AG09319 (cell line): ENCODE measurements at places on chromosomes 11 and 22.
A peak's percentile ranks its signal among the peaks of the same experiment; 100 is the strongest.

DNA sequence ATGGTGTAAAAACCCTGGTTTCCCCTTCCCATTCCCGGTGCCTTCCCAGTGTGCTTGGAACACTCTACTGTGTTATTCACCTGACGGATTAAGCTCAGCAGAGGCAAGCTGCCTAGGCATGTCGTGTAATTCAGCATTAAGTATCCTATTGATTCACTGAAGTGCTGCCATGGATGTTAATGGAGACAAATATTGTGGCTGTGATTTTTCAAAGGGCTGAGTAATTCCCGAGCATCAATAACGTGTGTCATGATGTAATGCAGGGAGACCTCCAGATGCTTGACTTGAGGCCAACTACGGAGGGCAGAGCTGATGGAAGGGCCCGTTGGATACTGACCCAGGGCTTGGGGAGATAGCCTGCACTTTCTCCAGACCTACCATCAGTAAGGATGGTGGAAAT is 269.0 kb downstream of the ST3GAL4 start:
- DNase-seq = no peak

DNA sequence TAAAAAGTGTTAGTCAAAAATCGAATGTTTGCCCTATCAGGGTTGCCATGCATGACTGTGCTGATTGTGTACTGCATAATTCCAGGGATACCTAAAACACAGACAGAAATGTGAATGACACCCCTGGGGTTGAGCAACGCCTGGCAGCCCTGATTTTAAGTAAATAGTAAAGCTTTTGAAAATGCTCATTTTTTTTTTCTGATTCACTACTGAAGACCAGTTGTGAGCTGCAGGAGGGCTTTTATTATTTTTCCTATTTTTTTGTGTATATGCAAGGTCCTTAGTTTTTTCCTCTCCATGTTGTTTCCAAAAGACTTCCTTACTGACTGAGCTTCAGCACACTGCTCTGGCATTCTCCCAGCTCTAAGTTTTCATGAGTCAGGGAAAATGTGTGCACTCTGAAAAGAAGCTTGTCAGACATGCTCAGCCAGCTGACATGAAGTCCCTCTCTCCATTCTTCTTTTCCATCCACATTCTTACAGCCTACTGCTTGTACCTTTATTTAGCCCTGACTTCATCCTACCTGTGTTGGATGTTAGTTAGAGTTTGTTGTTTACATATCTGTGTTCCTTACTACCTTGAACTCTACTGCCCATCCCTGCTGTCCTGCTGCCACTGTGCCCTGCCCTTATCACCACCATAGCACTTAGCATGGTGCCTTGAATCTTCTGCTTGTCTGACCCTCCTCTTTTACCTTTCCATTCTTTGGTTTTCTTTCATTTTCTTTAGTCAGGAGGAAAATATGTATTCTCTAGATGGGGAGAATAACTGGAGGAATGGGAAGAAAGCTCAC is 79.5 kb downstream of the HORMAD2 start:
- DNase-seq = peak; percentile 42

DNA sequence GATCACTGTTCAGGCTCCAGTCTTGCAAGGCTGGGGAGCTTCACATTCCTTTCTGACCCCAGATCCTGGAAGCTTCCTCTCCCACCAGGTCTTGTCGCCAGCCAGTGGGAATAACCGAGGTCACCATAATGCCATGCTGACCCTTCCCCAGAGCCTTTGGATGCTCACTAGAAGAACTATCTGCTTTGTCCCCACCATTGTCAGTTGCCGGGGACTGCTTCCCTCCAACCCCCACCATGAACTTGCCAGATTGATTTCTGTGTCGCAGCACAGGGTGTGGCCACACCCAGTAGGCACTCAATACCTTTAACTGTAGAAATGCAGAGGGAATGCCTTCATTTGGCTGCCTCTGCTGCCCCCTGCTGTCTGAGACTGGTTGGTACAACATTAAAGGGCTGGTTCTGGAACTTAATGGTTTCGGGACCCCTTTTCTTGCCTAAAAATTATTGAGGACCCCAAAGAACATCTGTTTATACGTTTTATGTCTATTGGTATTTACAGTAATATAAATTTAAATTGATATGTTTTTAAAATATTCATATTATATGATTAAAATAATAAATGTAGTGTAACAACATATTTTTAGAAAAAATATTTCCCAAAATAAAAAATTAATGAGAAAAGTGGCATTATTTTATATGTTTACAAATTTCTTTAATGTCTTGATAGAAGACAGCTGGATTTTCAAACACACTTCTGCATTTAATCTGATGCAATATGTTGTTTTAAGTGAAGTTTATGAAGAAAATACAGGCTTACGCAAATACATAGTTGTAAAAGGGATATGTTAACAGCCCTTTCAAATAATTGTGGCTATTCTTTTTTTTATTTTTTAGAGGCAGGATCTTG is 6.7 kb upstream of the GDPD5 start:
- no peak for DNase-seq

GRCh38 chr11:1948389-1948788 is 1.3 kb downstream of the MRPL23 start:
- no peak for DNase-seq

- DNase-seq = no peak
Observed at GRCh38 chr11:66665369-66665768, 12.3 kb downstream of the RBM4B start.

DNA sequence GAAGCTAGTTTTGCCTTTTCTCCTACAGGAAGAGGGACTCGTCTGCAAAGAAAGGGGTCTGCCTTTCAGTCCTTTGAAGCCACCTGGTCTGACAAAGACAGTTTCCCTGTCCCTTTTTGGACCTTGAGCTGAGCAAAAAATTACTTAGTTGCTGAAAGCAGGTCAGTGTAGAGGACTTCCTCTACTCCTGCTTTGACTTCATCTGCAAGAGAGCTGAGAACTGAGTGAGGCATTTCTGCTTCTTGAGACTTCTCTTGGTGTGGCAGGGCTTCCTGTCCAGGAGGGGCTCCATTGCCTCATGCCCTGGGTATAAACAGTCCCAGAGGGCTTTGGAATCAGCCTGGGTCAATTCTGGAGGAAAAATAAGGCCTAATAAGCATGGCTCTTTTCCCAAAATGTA is 73.1 kb downstream of the ZNRF3 start:
- DNase-seq = no peak

GRCh38 chr11:2573240-2574042 is 126.4 kb downstream of the KCNQ1OT1 start:
- DNase-seq = no peak

GRCh38 chr11:61198361-61198760 is 5.0 kb upstream of the PGA3 start:
- DNase-seq = no peak

DNA sequence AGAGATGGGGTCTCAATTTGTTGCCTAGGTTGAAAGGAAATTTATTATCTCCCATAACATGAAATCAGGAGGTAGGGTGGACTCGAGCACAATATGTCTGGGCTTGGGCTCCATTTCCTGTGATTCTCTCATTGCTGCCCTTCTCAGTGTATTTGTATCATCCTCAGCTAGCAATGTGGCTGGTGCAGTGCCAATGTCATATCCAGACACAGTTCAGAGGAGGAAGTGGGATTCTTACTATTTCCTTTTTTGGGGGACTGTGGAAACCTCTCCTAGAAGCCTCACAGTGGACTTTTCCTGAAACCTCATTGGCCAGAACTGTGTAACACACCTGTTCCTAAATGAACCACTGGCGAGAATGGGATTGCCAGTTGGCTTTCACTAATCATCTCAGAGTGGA is 21.0 kb upstream of the SWAP70 start:
- DNase-seq = no peak
